Cardiac muscle cell (in vitro differentiated cells and primary cell): ENCODE measurements at places on chromosomes 13 and 19. TPM values are rescaled to one million over a fixed set of nuclear protein-coding genes. Genes with fewer than 3 reads are reported as not detected.

GRCh38 chr19:4044990-4045465 lies 21.7 kb downstream of the ZBTB7A start:
- no peak overlapping the region for H3K4me3 ChIP-seq
- DNase-seq: no peak
- no peaks in the 10 kb centered on the region for H3K4me1 ChIP-seq
- no peaks in the 10 kb centered on the region for H3K27me3 ChIP-seq

DNA sequence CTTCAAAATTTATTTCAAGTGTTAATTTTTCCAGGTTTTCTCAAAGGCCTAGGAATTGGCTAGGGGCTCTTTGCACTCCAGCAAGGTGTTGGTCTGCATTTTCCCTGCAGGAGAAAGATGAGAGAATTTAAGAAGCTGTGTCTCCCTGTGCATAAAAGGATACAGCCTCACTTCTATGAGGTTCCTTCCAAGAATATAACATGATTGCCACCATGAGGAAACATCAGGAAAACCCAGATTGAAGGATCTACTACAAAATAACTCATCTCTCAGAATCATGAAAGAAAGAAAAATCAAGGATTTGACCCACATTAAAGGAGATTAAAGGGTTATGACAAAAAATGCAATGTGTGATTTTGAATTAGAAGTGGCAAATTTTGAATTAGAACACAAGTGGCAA lies 69.9 kb downstream of the RUBCNL start:
- H3K27me3 ChIP-seq: no peaks in the 10 kb centered on the region
- no peaks in the 10 kb centered on the region for H3K36me3 ChIP-seq
- peaks cover 6% of the 10 kb centered on the region for H3K4me1 ChIP-seq
- H3K27ac ChIP-seq: no peak overlapping the region
- H3K4me3 ChIP-seq: no peak overlapping the region
- DNase-seq: peak; percentile 58

The CLDN10 gene
- 0.66 TPM in 1 of 2 replicates, not detected in the other for total RNA-seq

The CNN1 gene
- total RNA-seq: 288 and 520 TPM in 2 replicates

DNA sequence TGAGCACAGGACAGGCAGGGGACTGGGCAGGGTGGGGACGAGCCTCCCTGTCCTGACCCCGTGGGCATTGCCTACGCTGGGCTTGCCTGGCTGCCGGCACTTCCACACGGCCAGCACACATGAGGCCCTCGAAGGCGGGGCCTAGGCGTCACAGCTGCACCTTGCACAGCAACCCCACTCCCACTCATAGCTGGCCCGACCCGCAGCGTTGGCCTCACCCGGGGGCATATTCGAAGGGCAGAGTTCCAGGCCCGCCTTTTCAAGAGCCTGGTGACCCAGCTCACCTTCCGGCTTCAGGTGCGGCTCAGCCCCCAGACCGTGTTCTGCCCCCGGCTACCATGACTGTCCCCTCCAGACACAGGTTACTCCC lies 16.9 kb upstream of the PROZ start:
- H3K4me3 ChIP-seq: no peak overlapping the region
- H3K4me1 ChIP-seq: no peaks in the 10 kb centered on the region
- DNase-seq: no peak
- H3K27ac ChIP-seq: no peak overlapping the region

GRCh38 chr13:70523622-70524021 lies 415.4 kb upstream of the KLHL1 start:
- DNase-seq: no peak
- H3K36me3 ChIP-seq: no peaks in the 10 kb centered on the region
- H3K27me3 ChIP-seq: no peaks in the 10 kb centered on the region
- no peak overlapping the region for H3K4me3 ChIP-seq
